Lower leg skin (tissue), 4 donors: ENCODE measurements at places on chromosomes 5 and 9. TPM values are rescaled to one million over a fixed set of nuclear protein-coding genes. Genes with fewer than 3 reads are reported as not detected.

GRCh38 chr9:73116031-73116430 lies 35.6 kb upstream of the ANXA1 start:
- no peak for DNase-seq

DNA sequence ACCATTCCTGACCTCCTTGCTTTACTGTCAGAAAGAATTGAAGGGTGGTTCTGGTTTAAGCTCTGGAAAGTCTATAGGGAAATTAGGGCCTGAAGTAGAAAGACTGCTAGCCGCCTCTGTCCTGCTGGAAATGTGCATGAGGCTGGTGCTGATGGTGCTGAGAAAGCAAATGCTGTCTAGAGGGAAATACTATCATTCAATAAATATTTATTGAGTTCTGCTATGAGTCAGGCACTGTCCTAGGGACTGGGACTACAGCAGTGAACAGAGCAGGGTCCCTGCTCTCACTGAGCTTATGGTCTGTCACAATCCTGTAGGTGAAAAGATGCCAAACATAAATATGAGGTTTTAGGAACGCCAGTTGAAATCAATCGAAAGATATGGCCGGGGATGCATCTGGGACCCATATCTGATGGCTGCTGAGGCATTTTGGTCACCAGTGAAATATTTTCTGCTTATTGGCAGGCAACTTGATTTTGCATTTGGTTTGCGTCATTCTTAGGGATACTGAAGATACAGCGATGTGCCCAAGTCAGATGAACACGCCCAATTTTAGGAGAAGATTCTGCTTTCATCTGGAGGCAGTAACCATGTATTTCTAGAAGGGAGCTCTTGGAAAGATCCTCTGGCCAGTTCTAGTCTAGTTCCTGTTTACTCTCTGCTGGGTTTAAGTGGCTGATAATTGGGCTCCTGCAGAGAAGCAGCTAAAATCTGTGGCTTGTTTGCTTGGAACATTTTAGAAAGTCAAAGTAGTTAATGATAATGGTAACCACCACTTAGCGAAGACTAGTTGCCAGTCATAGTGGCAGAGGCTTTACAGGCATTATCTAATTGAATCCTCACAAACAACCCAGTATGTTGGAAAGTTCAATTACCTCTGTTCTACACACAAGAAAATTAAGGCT lies 73.3 kb downstream of the INSYN2B start:
- DNase-seq = no peak

DNA sequence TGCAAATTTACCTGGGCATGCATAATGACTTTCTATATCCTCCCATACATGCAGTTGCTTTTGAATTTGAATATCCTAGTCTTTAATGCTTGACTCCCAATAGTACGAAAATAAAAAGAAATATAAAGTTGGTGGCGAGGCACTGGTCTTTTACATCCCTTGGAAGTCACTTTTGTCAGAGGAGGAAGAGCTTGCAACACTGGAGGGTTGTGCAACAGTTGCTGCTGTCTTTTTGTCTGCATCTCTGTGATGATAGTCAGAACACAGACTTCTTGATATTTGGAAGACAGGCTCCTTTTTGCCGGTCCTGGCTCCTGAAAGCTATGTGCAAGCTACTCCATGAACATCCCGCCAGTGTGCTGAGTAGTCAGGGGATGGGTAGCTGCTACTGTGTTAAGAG lies 16.8 kb upstream of the SGCD start:
- no peak for DNase-seq

Gene PCDHGC4
- 34.5 TPM for total RNA-seq
